ENCODE measurements at places on chromosomes 13 and 19. TPM values are rescaled to one million over a fixed set of nuclear protein-coding genes. Genes with fewer than 3 reads are reported as not detected.

Gene CERS1
- total RNA-seq: 0.55 TPM

Gene ZNF534
- total RNA-seq: not detected

Gene ZNF154
- 14.2 TPM for total RNA-seq

Gene CD70
- not detected for total RNA-seq

Gene NLRP5
- not detected for total RNA-seq

Gene OR7E24
- not detected for total RNA-seq

Gene SIGLEC8
- 6.3 TPM for total RNA-seq

Gene SERP2
- total RNA-seq: 10.6 TPM

Gene POLR1D
- total RNA-seq: 120 TPM

Gene SYT5
- total RNA-seq: not detected

Gene AKAP8
- 69.7 TPM for total RNA-seq

Gene FCGBP
- 37.0 TPM for total RNA-seq

Gene OR7C1
- total RNA-seq: not detected

Gene SIGLEC12
- total RNA-seq: 0.34 TPM

Gene SHISA7
- not detected for total RNA-seq

Gene NDUFA7
- total RNA-seq: 53.0 TPM

Gene GNG8
- not detected for total RNA-seq

Data from ureter (tissue), 1 donor.